ENCODE measurements at places on chromosomes 13 and 19.

GRCh38 chr19:44587963-44588770, 25.2 kb upstream of the IGSF23 start:
- DNase-seq = no peak

DNA sequence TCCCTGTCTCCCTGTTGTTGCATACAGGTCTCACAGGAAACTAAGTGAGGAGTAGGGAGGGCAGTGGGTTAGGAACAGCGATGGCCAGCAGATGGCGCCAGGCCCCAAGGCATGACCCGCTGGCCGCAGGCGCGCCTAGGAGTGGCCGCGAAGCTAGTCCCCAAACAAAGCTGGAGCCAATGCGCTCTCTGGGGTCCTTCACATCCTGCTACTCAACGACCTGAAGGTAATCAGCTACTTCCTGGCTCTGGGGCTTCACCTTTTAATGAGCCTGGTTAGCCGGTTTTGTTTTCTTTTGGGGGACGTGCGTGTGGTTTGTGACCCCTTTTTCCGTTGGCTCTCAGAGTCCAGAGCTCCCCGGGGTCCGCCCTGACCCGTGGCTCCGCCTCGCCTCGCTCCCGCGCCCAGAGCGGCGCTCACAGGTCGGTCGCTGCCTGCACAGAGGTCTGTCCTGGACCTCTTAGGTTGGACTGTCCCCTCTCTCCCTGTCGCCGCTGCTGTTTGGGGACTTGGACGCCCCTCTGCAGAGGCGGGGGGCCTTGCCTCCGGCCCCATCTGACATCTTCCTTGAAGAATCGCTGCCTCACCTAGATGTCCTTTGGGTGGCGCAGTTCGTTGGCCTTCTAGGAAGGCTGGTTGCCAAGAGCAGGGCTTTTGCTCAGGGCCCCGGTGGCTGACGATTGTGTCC, 62.2 kb upstream of the GTF3A start:
- peak; percentile 73 for DNase-seq

- DNase-seq = no peak
Observed at GRCh38 chr19:38409631-38410133, 6.8 kb downstream of the FAM98C start.

DNA sequence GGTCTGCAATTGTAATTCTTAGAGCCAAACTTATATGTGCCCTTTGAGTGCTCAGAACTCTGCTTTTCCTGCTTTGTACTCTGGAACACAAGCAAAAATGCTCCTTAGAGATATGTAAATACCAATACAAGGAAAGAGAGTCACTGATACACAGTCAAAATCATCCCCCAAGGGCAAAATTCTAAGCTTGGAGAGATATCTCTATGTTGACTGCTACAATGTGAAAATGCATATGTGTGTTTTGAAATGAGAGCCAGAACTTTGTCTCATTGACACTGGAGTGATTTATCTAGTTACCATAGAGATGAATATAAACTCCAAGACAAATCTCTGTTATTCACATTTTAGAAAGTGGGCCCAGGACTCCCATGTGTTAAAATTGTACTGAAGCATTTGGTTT, 494.8 kb upstream of the SLITRK1 start:
- DNase-seq = no peak

DNA sequence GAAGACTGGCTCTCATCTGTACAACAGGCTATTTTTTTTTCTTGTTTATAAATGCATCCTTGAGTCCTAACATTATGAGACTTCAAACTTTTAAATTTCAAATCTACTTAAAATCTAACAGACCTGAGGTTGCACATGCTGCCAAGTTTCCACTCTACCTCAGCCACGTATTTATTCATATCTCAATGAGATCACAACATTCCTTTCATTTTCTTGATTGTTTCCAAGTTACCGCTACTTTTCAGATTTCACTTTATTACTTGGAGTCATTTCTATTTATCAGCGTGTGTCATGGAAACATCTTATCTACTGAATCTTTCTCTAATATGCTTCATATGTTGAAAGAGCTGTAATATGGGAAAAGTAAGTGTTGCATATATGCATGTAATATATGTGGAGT, 1257.5 kb upstream of the ATXN8OS start:
- DNase-seq = no peak

GRCh38 chr13:109395014-109395413, 391.4 kb downstream of the IRS2 start:
- DNase-seq = no peak

DNA sequence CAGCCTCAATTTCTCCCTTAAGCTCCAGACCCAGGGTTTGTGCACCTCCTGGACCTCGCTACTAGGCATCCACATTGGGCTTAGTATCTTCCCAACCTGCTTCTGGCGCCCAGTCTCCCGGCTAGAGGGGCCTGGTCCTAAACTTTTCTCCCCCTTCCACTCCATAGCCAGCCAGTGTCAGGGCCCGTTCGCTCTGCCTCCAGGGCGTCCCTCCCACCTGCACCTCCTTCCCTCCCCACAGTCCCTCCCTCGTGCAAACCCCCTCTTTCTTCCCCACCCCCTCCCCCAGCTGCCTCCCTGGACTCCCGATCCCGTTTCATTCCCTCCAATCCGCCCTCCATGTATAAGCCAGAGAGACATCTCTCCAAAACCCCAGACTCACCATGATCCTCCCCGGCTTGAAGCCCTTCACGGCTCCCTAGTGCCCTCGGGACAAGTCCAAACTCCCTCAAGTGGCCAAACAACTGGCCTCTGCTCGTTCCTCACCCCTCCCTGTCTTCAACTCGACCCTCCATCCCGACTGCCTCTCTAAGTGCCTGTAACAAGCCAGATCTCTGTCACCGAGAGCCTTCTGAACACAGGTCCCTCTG, 997 bp upstream of the SAMD4B start:
- DNase-seq = peak; percentile 42

GRCh38 chr13:21326155-21327031, 132.7 kb downstream of the ZDHHC20 start:
- DNase-seq = no peak

GRCh38 chr13:106612688-106613087, 44.8 kb upstream of the ARGLU1 start:
- no peak for DNase-seq

DNA sequence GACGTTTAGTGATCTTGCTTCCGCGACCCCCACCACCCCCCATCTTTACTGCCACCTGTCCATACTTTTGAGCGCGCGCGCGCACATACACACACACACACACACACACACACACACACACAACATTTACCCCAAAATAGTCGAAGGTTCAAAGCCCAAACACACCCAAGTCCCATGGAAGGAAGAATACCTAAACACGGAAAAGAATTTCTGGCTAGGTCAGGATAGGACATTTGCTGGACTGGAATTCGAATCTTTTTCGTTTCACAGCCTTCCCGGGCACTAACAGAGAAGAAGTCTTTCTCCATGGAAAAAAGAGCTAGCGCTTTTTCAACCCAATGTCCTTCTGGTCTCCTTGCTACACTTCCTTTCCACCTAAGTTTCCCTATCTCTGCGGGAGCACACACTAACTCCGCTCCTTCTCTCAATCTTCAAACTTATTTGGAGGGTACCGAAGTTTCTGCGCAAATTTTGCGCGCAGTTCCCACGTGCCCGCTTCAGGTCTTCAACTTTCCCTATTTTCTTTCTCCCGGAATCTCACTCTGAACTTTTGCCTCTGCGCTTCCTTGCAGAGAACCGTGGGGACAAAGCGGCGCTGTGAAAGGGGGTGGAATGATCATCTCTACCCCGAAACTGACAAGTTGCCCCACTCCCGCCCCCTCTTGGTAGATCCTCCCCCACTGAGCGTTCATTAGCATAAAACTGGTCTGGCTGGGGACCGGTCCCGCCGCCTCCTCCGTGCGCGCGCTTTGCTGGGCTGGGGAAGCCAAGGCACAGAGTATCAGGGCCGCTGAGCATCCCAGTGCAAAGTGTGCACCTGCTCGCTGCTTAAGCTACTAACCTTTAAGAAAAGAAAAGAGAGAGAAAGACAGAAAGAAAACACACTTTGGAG, 2.7 kb downstream of the DACH1 start:
- DNase-seq = no peak

GRCh38 chr13:102878481-102878880, 32.6 kb downstream of the ERCC5 start:
- no peak for DNase-seq

DNA sequence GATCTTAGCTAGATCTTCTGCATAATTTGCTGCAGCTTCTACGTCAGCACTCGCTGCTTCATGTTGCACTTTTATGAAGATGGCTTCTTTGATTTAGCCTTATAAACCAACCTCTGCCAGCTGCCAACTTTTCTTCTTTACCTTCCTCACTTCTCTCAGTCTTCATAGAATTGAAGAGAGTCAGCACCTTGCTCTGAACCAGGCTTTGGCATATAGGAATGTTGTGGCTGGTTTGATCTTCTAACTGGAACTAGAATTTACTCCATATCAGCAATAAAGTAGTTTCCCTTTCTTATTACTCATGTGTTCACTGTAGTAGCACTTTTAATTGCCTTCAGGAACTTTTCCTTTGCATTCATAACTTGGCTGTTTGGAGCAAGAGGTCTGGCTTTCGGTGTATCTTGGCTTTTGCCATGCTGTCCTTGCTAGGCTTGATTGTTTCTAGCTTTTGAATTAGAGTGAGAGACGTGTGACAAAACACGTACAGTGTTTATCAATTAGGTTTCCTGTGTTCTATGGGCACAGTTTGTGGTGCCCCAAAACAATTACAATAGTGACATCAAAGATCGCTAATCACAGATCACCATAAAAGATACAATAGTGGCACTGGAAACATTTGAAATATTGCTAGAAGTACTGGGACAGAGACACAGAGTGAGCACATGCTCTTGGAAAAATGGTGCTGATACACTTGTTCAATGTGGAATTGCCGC, 50.7 kb downstream of the NDFIP2 start:
- DNase-seq = no peak

DNA sequence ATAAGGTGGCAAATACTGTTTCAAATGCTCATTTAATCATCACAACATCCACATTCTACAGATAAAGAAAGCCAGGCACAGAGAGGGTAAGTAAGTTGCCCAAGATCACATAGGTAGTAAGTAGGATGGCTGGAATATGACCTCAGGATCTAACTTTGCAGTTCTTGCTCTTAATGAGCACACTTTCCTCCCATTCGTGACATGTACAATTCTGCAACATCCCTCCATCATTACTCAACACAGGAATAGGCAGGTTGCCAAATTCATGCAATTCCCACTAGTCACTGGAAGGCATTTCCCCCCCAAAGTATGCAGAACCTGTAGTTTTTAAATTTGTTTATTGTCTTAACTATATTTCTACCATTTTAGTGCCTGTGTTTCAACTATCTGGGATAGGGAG, 109.2 kb downstream of the OLFM4 start:
- DNase-seq = no peak

DNA sequence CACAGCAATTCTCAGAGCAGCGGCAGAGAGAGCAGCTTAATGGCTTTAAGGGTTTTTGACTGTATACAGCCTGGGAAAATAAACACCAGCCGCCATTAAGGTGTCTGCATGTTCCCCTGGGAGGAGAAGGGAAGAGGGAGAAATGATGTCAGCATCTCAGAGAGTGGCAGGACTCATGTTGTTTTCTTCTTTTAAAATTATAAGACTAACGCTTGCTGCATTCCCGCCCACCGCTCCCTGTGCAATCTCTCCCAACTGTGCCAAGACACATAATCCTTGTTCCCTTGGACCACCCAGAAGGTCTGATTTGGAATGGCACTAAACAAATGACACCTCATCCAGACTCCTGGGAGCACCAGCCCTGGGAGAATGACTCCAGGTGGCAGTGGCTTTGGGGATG, 27.7 kb upstream of the FAM216B start:
- DNase-seq = no peak

DNA sequence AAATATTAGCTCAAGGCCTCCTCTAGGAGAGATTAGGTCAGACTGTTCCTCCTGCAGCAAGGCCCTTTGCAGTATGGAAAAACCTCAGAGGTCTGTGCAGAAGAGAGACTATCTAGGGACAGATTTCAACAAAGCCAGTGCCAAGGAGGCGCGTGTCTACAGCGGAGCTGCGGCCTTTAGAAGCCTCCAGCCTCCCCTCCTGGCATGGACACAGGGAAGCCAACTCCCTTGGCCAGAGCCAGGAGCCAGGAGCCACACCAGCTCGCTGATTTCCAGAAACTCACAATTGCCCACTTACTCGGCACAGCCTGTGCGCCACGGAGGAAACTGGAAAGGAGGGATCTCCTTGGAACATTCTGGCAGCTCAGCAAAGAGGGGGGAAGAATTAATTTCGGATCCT, 63.4 kb downstream of the INSR start:
- DNase-seq = no peak

GRCh38 chr19:50797429-50797780, 7.2 kb downstream of the ACP4 start:
- DNase-seq = no peak

GRCh38 chr13:108950333-108951010, 321.1 kb downstream of the MYO16 start:
- no peak for DNase-seq

DNA sequence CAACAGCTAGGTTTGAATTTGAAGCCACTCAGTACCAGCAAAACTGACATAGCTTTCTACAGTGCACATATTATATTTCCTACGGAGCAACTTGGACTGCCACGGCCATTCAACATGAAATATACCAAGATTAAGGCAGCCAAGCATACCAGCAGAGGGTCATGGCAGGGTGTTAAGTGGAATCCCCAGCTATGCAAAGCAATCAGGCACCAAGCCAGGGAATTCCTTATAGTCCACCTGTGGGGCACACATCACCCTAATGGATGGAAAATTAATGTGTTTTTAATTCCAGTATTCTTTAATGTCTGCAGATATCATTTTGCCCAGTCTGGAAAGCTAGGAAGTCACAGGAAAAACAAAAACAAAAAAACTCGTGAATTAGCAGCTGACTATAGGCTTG, 1190.3 kb downstream of the EFNB2 start:
- no peak for DNase-seq

DNA sequence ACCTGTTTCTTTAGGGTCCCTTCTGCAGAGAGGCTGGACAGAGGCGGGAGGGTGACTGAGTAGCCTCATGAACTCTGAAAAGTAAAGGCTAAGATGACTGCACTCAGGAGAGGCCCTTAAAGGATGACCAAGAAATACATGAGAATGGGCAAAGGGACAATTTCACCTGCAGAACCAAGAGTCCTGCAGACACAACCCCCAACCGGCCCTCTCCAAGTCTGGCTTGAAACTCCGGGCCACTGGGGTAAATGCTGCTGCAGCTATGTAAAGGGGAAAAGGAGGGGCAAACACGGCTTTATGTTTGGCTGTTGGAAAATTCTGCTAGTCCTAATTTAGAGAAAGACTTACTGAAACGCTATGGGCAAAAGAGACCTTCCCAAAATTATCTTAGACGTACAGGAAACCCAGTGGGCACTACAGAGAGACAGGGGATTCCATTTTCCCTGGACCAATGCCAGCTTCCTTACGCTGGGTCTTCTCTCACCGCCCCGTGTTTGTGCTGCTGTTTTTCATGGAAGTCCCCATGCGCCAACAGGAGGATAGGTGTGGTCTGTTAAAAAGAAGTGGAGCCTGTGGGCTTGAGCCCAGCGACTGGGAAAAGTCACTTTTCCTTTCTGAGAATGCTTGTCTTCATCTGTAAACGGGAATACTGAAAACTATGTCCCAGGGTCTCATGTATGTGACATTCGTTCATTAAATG, 10.6 kb downstream of the COL4A2 start:
- no peak for DNase-seq

- DNase-seq = no peak
Observed at GRCh38 chr13:29761160-29761559, 89.3 kb downstream of the UBL3 start.

Measured in GDM1 (cell line).